NCI-H1417 (cell line): ENCODE measurements at places on chromosomes 4 and X.

DNA sequence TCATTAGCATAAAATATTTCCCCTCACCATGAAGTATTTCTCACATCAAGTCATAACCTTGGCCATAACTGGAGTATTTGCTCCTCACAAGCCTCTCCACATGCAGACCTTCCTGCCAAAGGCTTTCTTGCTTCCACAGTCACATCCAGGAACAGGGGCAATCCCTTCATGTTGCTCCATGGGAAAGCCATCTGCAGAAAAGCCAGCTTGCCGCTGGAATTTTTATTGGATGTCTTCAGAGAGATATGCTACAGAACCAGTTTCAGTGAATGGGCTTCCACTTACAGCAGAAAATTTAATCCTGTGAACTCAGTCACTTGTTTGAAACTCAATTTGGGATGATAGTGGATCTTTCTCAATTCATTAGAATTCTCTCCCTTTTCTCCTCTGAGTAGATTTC is 3.2 kb upstream of the CDKN2AIP start:
- DNase-seq: no peak

GRCh38 chr4:139005774-139006173 is 9.8 kb upstream of the NOCT start:
- no peak for DNase-seq

DNA sequence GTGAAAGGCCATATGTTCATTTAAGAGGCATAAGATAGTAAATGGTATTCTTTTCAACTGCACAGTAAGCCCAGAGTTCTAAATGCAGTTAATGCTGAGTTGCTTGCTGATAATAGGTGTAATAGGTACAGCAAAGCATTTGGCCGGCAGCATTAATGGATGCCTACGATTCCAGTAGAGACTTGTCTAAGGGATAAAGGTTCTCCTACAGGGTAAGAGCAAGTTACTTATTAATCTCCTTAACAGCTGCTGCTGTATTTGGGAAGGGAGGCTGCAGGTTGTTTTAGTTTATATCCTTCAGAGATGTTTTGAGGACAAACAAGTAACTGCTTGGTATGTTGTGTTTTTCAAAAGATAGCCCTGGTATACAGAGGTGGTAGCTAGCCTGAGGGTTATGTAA is 16.8 kb downstream of the TSPAN7 start:
- DNase-seq: no peak

GRCh38 chrX:37995428-37995827 is 10.9 kb upstream of the SYTL5 start:
- DNase-seq: no peak

DNA sequence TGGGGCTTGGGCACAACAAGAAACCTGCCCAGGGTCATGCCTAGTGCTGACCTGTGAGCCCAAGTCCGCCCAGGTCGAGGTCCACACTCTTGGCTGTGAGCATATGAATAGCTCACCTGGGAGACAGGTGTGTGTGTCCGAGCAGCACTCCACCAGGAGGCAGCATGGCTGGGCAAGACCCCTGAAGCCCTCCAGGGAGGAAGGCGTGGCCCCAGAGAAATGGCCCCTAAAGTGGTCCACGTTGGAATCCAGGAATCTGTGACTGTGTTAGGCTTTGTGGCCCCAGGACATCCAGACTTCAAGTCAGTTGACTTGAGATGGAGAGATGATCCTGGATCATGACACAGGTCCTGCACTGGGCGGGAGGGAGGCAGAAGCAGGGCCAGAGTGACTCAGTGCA is 138.8 kb downstream of the CPZ start:
- DNase-seq: no peak

GRCh38 chrX:77793946-77794345 is 7.9 kb upstream of the ATRX start:
- DNase-seq: no peak

DNA sequence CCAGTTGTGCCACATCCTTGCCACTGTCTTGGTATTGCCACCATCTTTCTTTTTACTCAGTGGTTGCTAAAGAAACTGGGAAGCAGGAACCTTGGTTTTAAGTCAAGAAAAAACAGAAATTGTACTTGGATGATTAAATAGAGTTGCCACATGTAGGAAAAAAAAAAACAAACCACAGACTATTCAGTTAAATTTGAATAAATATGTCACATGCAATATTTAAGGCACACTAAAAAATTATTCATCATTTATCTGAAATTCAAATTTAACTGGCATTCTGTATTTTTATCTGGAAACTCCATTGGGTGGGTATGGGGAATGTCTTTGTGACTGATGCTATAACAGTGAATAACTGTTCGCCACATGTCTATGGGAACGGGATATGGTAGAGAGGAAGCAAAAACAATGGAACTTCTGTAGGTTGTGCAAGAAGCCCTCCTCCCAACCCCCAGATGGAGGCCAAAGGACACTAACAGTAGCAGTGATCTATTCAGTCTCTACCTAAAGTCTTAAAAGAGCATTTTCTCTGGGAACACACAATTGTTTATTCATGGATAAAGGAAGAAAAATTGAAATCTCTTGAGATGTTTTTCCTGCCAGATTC is 57.0 kb upstream of the PLAC8 start:
- no peak for DNase-seq

- no peak for DNase-seq
Measured at GRCh38 chrX:78712336-78712735, 35.2 kb upstream of the LPAR4 start.

- no peak for DNase-seq
Measured at GRCh38 chr4:153265306-153266047, 61.2 kb downstream of the TRIM2 start.

GRCh38 chrX:34218063-34218462 is 85.9 kb upstream of the FAM47A start:
- DNase-seq: no peak

- no peak for DNase-seq
Measured at GRCh38 chr4:122652379-122652778, 31.5 kb upstream of the IL21 start.

GRCh38 chr4:129223945-129224344 is 128.0 kb downstream of the C4orf33 start:
- DNase-seq: peak; percentile 12

DNA sequence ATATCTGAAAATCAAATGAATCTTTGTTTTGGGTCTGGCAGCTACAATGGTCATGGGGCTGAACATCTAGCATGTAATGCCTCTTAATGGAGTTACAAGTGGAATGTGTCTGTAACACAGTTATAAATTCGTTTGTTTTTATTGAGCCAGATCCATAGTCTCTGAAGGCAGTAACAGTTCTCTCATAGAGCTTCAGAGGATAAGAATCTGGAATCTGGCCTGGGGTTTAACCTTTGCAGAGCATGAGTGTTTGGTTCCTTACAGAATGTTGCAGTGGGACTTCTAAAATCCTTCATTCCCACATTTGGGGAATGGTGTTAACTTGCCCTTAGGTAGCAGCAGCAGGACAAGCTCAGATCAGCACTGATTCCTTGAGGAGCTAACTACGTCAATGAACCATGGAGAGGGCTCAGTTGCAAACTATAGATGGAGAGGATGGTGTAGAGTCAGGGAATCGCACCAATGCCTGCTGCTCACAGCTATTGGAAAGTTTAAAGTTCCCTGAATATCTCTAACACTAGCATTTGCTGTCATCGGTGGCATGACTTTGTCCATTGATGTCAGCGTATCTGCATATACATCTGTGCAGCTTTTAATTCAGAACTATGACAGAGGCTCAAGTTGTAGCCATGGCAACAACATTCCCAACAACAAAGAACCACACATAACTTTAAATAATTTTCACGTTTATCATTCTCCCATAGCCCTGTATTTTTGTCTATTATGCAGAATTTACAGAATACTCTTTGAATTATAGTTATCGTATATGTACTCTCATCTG is 72.2 kb downstream of the RASGEF1B start:
- DNase-seq: no peak

DNA sequence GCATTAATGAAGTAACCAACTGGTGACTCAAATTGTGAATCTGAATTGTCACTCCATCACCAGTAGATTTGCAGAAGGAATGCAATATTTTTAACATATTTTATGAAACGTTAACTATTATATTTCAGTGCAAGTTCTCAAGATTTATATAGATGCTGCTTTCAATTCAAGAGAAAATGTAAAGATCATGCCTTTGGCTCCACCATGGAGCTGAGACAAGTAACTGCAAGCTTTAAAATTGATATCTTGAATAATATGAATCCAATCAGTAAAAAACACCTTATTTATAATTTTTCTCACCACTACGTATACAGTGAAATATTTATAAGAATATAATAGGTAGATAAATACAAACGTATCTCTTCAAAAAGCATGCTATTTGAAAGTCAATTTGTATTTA is 27.8 kb upstream of the GALNTL6 start:
- no peak for DNase-seq

DNA sequence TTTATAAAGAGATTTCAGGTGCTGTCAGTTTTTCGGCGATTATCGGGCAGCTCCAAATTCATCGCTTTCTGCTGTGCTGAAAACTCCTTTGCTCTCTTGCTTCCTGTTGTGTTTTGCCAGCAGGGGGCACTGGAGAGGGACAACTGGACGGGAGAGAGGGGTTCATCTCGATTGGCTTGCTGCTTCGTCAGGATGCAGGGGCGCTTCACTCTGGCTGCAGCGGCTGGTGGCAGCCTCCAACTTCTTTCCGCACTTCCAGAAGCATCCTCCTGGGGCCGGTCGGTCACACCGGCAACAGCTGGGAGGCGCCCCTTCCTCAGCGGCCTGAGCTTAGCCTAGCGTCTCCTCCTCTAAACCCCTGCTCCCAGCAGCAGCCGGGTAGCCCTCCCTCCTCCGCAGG is 29.5 kb downstream of the MSL3 start:
- DNase-seq: no peak

DNA sequence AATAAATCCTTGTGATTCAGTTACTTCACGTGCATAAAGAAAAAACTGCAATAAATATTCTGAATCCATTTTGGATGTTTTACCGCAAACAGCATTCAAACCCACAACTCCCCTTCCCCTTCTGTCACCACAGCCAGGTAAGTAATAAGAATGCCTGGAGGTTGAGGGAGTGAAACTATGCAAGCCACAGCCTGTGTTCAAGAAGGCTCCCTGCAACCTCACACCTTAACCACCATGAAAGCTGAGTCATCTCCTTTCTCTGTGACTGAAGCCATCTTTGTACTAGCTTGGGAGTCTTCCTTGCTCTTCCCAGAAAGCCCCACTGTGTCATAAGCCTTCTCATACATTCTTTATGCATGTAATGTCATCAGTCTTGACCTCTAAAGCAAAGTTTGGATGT is 297.0 kb upstream of the PUDP start:
- no peak for DNase-seq

DNA sequence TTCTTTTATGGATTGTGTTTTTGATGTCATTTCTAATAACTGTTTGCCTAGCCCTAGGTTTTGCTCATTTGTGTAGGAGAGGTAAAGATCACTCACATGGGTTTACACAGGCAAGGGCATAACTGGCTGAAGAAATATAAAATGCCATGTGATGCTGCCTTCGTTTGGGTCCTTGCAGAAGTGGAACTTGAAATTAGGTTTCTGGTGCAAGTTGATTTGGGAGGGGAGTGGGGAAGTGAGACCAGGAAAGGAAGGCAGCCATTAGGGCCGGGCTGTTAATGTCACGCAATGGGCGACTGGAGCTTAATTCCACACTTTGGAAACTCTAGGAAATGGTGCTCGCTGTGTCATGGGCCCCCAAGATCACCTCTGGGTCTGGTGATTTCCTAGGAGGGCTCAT is 14.5 kb downstream of the CLCN4 start:
- no peak for DNase-seq

- DNase-seq: no peak
Measured at GRCh38 chr4:24245491-24245820, 338.9 kb downstream of the DHX15 start.

GRCh38 chrX:47859686-47860085 is 23.0 kb downstream of the ZNF81 start:
- no peak for DNase-seq

GRCh38 chr4:141957416-141957815 is 321.0 kb downstream of the IL15 start:
- no peak for DNase-seq

GRCh38 chr4:108113229-108113628 is 55.5 kb downstream of the LEF1 start:
- DNase-seq: no peak

DNA sequence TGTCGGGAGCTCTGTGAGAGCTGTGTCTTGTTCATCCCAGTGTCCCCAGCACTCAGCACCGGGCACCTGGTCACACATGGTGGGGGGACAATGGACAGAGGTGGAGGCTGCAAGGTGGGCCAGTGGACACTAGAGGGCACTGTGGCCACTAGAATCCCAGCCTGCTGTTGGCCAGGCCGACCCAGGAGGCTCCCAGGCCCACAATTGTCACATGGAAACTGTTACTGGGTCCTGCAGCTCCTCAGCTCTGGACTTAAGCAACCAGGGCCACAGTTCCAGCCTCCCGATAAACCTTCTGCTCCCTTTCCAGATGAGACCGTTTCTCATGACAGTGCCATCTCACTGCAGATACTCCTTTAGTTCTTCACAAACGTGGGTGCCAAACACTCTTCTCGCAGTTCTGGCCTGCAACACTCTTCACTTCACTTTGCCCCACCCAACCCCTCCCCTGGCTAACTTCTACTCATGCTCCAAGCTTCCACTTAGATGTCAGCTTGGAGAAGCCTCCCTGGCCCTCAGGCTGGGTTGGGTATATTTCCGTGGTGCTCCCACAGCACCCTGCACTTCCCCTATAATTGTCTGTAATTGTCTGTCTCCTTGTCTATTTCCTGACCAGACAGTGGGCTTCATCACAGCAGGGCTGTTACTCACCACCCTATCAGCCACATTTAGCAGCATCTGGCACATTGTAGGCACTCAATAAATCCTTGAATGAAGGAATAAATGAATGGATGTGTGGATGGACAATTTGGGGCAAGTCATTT is 3.5 kb upstream of the IQSEC2 start:
- peak; percentile 56 for DNase-seq

DNA sequence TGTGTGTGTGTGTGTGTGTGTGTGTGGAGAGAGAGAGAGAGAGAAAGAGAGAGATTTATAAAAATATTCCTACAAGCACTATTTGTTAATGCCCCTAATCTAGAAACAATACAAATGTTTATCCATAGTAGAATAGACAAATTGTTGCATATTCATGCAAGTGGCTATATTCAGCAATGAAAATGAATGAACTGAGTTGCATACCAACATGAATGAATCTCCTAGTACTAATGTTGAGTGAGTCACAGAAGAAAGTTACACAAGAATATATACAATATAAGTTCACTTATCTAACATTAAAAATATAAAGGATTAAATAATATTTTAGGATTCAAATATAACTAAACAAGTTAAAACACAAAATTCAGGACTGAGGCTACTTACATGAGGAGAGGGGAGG is 456.8 kb upstream of the AMOT start:
- no peak for DNase-seq

DNA sequence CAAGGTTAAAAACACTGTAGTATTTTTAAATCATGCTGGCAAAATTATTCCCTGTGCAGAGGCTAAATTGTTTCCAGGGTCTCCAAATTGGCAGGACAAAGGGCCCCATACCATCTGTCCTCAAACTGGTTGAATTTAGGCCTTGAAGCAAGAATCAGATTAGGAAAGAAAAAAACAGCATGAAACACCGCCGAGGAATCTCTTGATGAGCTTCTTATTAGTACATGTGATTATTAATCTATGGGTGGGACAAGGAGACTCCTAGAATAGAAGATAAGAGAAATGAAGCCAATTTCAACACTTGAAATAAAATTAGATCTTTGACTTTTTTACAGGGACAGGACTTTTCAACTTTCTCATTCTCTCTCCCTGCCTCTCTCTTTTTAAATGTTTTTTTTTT is 7.1 kb upstream of the CLNK start:
- DNase-seq: no peak

GRCh38 chrX:112832481-112833095 is 8.0 kb downstream of the AMOT start:
- peak; percentile 74 for DNase-seq

GRCh38 chr4:163256680-163257343 is 75.6 kb downstream of the NPY1R start:
- no peak for DNase-seq
